ENCODE measurements at places on chromosomes 13 and 19. TPM values are rescaled to one million over a fixed set of nuclear protein-coding genes. Genes with fewer than 3 reads are reported as not detected.

GRCh38 chr19:11190501-11190900 lies 6.8 kb downstream of the KANK2 start:
- H3K36me3 ChIP-seq: no peaks in the 10 kb centered on the region
- H3K27ac ChIP-seq: no peak overlapping the region
- H3K4me3 ChIP-seq: no peak overlapping the region

Gene CLDN10
- not detected for total RNA-seq

DNA sequence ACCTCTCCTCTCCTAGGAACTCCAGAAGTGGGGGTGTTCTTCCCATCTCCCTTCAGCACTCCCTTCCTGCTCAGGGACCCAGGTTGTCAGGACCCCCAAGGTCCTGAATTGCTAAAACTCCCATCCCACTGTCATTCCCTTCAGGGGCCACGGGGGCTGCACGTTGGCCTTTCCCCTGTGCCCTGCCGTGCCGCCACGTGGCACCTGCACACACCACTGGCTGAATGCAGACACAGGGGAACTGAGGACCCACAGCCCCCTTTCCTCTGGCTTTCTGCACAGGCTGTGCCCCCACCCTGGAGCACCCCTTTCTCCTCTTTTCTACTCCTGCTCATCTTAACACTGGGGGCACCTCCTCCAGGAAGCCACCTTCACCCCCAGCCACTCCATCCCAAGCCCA lies 9.0 kb downstream of the SHANK1 start:
- H3K36me3 ChIP-seq: no peaks in the 10 kb centered on the region
- H3K4me3 ChIP-seq: no peak overlapping the region
- H3K27ac ChIP-seq: peak overlapping the region; percentile 72
- peaks cover 23% of the 10 kb centered on the region for H3K4me1 ChIP-seq
- DNase-seq: no peak

GRCh38 chr13:45335397-45336024 lies 5.5 kb downstream of the TPT1 start:
- H3K4me3 ChIP-seq: peak overlapping the region; percentile 99
- H3K4me1 ChIP-seq: peaks cover 73% of the 10 kb centered on the region
- H3K36me3 ChIP-seq: peaks cover 69% of the 10 kb centered on the region
- H3K27ac ChIP-seq: peak overlapping the region; percentile 63

- peak overlapping the region; percentile 21 for H3K27ac ChIP-seq
- peaks cover 47% of the 10 kb centered on the region for H3K36me3 ChIP-seq
- no peak for DNase-seq
- H3K4me3 ChIP-seq: no peak overlapping the region
- H3K27me3 ChIP-seq: no peaks in the 10 kb centered on the region
- H3K4me1 ChIP-seq: peaks cover 69% of the 10 kb centered on the region
Observed at GRCh38 chr13:40961214-40961613, 57.9 kb downstream of the ELF1 start.

DNA sequence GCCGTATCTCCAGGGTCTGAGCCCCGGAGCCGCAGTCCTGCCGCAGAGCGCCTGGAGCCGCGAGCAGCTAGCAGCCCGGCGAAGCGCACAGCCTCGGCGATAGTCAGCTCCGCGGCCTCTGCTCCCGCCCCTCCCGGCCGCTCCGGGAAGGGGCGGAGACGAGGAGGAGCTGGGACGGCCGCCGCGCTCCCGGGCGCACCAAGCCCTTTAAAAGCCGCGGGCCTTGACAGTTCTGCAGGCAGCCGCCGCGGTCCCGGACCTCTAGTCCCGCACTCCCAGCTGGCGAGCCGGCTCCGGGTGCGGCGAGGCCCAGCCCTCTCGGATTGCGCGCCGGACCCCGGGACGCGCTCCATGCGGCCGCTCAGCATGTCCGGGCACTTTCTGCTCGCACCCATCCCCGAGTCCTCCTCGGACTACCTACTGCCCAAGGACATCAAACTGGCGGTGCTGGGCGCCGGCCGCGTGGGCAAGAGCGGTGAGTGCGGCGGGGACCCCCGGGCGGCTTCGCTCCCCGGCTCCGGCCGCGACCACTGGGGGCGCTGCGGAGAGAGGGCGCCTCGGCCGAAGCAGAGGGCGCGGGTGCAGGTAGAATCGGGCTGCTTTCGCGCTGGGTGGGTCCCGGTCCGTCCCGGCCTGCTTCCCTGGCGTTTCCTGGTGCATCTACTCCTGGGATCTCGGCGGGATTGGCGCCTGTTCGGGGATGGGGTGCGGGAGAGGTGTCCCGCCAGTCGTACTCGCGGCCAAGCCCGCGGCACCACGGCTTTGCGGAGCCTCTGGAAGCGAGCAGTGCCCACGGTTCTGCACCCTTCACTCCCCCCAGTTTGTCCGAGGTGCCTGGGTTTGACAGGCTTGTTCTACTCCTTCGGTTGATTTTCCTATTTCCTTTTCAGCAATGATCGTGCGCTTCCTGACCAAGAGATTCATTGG lies at the start of gene RASL11A:
Gene RASL11A (plus strand): TSS at position 237 of the 927 bp plus-strand sequence. CDS start 115 bp downstream, at position 352.
- H3K4me1 ChIP-seq: peaks cover 6% of the 10 kb centered on the region
- peak within 1 kb of the TSS; percentile 81 for H3K4me3 ChIP-seq
- no peaks in the 10 kb centered on the region for H3K36me3 ChIP-seq

Gene STOML3
- total RNA-seq: not detected

Gene AKAP11
- total RNA-seq: 37.7 TPM

DNA sequence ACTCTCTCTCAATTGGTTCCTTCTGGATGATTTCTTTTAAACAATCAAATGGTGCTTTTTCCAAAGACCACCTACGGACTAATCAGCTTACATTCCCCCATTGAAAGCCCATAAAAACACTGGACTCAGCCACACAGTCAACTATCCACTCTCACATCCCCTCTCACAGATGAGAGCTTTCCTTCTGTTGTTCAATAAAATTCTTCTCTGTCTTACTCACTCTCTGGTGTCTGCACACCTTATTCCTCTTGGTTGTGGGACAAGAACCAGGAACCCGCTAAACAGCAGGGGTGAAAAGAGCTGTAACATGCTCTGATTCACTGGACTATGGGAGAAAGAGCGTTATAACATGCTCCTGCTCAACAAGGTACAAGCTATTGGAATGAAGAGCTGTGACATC lies 2896.2 kb downstream of the PCDH9 start:
- H3K4me3 ChIP-seq: no peak overlapping the region
- no peaks in the 10 kb centered on the region for H3K4me1 ChIP-seq
- DNase-seq: no peak
- H3K27me3 ChIP-seq: no peaks in the 10 kb centered on the region

DNA sequence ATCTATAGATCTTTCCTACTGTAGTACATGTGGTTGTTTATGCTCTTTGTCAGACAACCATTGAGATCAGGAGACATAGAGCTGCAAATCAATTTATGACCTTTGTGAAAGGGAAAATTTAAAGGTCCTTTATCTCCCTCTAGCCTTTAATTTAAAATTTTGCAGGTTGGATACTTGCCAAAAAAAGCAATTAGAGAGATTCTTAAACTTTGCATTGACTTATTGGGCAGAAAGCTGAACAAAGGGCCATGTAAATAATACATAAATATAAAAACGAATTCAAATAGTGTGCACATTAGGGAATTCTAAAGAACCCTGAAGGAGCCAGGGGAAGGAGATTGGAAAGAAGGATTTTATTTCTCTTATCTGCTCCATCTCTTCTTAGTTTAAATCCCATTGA lies 22.0 kb upstream of the RB1 start:
- no peaks in the 10 kb centered on the region for H3K36me3 ChIP-seq
- no peaks in the 10 kb centered on the region for H3K27me3 ChIP-seq
- no peak for DNase-seq
- H3K4me1 ChIP-seq: no peaks in the 10 kb centered on the region
- H3K27ac ChIP-seq: no peak overlapping the region

Gene TIMM29
- total RNA-seq: 17.6 TPM

DNA sequence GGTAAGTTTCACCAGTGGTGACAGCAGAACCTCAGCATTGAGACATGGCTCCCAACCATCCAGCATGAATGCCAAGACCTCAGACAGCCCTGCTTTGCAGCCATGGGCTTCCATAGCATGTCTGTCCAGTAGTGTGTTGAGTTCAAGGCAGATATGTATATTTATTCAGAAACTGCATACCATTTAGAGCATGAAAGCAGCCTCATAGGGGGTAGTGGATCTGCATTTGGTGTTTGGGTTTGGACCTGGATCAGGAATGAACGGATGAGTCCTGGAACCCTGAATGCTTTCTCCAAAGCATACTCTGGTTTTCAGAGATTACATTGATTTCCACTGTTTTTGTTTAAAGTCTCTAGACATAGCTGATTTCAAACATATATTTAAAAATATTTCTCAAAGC lies 114.3 kb downstream of the ESD start:
- no peaks in the 10 kb centered on the region for H3K27me3 ChIP-seq
- H3K27ac ChIP-seq: no peak overlapping the region
- peaks cover 13% of the 10 kb centered on the region for H3K4me1 ChIP-seq
- H3K4me3 ChIP-seq: no peak overlapping the region
- no peak for DNase-seq
- peaks cover 12% of the 10 kb centered on the region for H3K36me3 ChIP-seq

DNA sequence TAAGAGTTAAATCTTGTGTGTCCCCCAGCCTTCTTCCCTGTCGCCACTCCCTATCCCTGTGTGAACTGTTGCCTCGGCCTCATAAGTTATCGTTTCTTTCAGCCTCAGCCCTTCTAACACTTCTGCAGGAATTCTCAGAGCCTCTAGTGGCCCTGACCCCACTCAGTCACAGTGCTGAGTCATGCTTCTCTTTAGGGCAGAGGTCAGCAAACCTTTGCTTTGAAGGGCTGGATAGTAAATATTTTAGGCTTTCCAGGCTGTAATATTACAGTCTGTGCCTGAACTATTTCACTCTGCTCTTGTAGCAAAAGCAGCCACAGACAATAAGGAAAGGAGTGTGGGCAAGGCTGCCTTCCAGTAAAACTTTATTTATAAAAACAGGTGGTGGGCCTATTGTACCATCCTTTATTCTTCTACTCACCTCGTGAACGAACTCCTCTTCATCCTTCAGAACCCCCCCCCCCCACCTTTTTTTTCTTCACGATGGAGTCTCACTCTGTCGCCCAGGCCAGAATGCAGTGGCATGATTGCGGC lies 22.1 kb downstream of the MYO9B start:
- peaks cover 19% of the 10 kb centered on the region for H3K36me3 ChIP-seq
- H3K27ac ChIP-seq: no peak overlapping the region
- H3K27me3 ChIP-seq: no peaks in the 10 kb centered on the region
- H3K4me1 ChIP-seq: peaks cover 12% of the 10 kb centered on the region
- no peak for DNase-seq
- H3K4me3 ChIP-seq: no peak overlapping the region

DNA sequence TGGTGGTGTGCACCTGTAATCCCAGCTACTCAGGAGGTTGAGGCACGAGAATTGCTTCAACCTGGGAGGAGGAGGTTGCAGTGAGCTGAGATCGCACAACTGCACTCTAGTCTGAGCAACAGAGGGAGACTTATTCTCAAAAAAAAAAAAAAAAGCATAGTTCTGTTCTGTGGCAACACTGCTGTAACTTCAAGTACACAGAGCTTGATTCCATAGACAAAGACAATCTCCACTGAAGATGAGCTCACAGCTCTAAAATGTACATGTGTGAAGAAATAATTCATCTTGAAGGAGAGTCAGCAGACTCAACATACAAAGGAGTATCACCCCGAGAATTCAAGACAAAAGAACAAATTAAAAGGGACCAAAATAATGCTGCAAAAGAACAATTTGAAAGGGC lies 47.8 kb downstream of the KCTD15 start:
- H3K27ac ChIP-seq: no peak overlapping the region
- H3K4me3 ChIP-seq: no peak overlapping the region
- no peaks in the 10 kb centered on the region for H3K36me3 ChIP-seq
- H3K4me1 ChIP-seq: no peaks in the 10 kb centered on the region

Gene LIM2
- total RNA-seq: not detected

Gene ZNF304
- 10.3 TPM for total RNA-seq

DNA sequence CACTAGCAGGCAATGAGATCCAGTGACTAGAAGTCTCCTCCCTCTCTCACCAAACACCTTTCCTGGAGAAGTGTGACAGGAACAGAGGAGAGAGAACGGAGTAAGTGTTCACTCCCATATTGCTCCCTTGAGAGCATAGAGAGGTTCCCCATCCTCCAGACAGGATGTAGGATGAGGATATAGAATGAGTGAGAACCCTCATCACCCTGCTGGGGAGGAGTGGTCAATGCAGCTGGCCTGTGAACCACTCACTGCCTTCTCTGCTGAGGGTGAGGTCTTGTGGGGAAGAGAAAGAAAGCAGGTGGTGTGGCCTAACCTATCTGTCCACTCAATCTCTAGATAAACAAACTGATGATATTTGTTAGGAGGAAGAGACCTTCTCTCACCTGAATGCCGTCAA lies 386.6 kb downstream of the PCDH20 start:
- no peaks in the 10 kb centered on the region for H3K27me3 ChIP-seq
- no peak for DNase-seq
- no peaks in the 10 kb centered on the region for H3K4me1 ChIP-seq
- H3K36me3 ChIP-seq: no peaks in the 10 kb centered on the region
- H3K27ac ChIP-seq: no peak overlapping the region
- no peak overlapping the region for H3K4me3 ChIP-seq

Gene CD70
- total RNA-seq: 15.3 TPM

GRCh38 chr19:54156953-54157352 lies 2.6 kb downstream of the LENG1 start:
- H3K4me1 ChIP-seq: peaks cover 37% of the 10 kb centered on the region
- no peaks in the 10 kb centered on the region for H3K27me3 ChIP-seq
- peaks cover 27% of the 10 kb centered on the region for H3K36me3 ChIP-seq
- no peak overlapping the region for H3K4me3 ChIP-seq

DNA sequence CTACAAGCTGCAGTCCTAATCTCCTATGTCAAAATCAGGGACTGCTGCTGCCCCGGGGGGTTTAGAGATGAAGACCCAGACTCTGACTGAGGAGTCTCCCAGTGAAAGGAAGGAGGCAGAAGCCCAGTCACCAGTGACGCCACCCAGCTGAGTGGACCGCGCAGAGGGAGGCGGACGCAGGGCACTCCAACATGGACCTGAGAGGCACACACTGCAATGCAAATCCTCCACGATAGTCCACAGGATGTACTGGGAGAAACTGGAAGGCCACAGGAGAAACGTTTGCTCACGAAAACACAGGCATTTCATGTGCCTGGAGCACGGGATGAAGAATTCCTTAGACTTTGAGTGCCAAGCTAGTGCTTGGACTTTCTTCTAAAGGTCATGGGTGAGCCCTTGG lies 58.3 kb downstream of the IRS2 start:
- no peak overlapping the region for H3K4me3 ChIP-seq
- H3K27me3 ChIP-seq: peaks cover 9% of the 10 kb centered on the region
- H3K4me1 ChIP-seq: no peaks in the 10 kb centered on the region
- DNase-seq: no peak
- H3K36me3 ChIP-seq: no peaks in the 10 kb centered on the region

DNA sequence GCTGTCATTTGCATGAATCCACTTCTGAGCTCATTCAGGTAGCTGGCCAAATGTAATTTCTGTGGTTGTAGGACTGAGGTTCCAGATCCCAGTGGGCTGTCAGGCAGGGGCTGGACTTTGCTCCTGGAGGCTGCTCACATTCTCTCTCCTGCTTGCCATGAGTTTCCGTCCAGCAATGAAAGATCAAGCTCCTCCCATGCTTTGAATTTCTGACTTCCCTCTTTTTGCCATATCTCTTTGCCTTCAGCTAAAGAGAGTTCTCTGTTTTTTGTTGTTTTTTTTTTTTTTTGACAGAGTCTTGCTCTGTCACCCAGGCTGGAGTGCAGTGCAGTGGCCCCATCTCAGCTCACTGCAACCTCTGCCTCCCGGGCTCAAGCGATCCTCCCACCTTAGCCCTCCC lies 76.9 kb downstream of the ING1 start:
- H3K27ac ChIP-seq: no peak overlapping the region
- peaks cover 8% of the 10 kb centered on the region for H3K36me3 ChIP-seq
- no peak overlapping the region for H3K4me3 ChIP-seq
- no peak for DNase-seq

GRCh38 chr19:47344425-47344824 lies 4.7 kb upstream of the DHX34 start:
- DNase-seq: no peak
- peaks cover 6% of the 10 kb centered on the region for H3K27me3 ChIP-seq

Gene KLK15
- not detected for total RNA-seq

- H3K27ac ChIP-seq: no peak overlapping the region
- no peak for DNase-seq
- peaks cover 18% of the 10 kb centered on the region for H3K36me3 ChIP-seq
- peaks cover 26% of the 10 kb centered on the region for H3K4me1 ChIP-seq
Observed at GRCh38 chr19:46732172-46732938, 13.5 kb upstream of the FKRP start.

Gene DDX49
- total RNA-seq: 89.2 TPM
